ENCODE measurements at places on chromosomes 5 and 9.

DNA sequence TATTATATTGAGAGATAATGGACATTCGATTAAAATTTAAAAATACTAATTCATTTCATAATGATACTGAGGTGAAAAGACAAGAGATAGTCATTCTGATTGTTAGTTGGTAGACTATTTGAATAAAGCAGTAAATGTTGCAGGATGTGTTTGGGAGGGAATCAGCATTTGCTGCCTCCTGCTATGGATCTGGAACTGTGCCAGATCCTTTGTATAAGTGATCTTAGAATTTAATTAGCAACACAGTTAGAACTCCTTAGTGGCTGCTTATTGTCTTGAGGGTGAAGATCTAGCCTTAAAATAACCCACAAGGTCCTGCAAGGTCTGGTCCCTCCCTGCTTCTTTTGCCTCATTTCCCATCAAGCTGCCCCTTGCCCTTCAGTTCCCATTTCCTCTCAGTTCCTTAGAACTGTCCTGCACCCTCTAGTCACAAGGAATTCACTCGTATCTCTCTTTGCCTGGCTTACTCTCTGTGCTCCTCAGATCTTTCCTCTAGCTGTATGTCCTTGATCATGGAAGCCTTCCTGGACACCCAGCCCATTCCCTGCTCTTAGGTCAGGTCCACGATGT, 12.5 kb downstream of the LECT2 start:
- DNase-seq, result no peak

GRCh38 chr5:167511-167910, 23.8 kb upstream of the LRRC14B start:
- DNase-seq, result no peak

GRCh38 chr5:89117124-89117644, 234.2 kb upstream of the MEF2C start:
- no peak for DNase-seq

- DNase-seq, result no peak
Observed at GRCh38 chr5:64595031-64595855, 89.4 kb downstream of the RGS7BP start.

DNA sequence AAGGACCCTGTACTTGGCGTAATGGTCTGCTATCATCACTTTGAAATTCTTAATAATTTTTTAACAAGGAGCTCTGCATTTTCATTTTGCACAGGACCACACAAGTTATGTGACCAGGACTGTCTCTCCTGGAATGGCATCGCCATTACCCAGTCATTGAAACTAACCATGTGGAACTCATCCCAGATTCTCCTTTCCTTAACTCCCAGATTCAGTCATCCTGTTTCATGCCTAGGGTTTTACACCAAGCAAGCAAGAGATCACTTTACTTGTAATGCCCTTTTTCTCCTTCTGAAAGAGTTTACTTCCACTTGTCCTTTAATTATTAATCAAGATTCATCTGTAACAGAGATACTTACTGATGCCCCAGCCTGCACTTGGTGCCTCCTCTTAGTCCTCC, 12.0 kb downstream of the FRMD3 start:
- DNase-seq, result no peak

- DNase-seq, result no peak
Observed at GRCh38 chr5:34529581-34530331, 126.4 kb upstream of the RAI14 start.

GRCh38 chr9:134267881-134268724, 58.2 kb upstream of the RXRA start:
- DNase-seq, result peak; percentile 53

- no peak for DNase-seq
Observed at GRCh38 chr5:3139499-3139931, 388.0 kb upstream of the IRX2 start.

DNA sequence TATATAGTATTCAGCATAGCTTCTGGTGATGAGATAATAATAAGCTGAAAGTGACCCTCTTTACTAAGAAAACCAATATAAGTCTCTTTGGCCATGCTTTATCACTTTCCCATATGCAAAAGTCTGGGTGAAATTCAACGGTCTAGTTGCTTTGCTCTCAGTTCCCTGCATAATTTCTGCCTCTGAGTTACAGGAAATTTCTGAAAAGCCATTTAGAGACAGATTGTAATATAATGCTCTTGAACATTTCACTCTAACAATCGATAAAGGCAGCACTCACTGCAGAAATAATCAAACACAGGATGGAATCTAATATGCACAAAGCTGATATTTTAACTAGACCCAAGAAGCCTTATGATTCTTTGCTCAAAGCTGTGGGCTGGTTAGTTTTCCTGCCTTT, 100.1 kb upstream of the LIFR start:
- no peak for DNase-seq

DNA sequence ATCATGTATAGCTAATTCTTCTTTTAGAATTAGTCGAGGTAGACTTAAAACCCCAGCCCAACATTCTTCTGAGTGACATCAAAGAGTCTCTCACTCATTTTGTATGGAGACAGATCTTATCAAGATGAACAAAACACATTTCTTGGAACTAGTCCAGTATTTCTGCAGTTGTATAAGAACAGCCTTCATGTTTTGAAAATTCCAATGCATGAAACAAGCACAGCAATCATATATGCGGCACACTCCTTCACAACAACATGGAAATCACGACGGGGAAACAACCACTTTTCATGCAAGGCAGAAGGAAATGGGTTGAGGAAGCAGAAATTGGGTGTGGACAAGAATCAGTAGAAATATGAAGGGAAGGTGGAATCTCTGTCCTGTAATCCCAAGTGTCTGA, 113.8 kb downstream of the PLK2 start:
- DNase-seq, result no peak

DNA sequence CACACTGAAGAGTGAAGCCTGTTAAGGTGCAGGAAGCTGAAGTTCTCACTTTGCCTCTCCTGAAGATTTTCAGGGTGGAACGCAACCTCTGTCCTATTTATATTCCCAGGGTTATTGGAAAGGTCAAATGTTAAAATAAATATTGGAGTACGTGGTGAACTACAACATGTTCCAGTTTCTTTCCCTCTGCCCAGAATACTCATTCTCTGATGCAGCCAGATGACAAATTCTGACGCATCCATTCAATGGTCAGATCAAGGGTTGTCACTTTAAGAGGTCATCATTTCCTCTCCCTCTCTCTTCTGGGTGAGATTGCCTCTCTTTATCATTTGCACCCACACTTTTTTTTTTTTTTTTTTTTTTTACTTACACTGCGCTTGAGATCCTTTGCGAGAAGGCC, 277.1 kb downstream of the BRINP1 start:
- no peak for DNase-seq

GRCh38 chr5:107486489-107486888, 184.2 kb downstream of the EFNA5 start:
- DNase-seq, result peak; percentile 81

GRCh38 chr5:141001844-141002604, 35.7 kb downstream of the PCDHAC2 start:
- DNase-seq, result no peak

DNA sequence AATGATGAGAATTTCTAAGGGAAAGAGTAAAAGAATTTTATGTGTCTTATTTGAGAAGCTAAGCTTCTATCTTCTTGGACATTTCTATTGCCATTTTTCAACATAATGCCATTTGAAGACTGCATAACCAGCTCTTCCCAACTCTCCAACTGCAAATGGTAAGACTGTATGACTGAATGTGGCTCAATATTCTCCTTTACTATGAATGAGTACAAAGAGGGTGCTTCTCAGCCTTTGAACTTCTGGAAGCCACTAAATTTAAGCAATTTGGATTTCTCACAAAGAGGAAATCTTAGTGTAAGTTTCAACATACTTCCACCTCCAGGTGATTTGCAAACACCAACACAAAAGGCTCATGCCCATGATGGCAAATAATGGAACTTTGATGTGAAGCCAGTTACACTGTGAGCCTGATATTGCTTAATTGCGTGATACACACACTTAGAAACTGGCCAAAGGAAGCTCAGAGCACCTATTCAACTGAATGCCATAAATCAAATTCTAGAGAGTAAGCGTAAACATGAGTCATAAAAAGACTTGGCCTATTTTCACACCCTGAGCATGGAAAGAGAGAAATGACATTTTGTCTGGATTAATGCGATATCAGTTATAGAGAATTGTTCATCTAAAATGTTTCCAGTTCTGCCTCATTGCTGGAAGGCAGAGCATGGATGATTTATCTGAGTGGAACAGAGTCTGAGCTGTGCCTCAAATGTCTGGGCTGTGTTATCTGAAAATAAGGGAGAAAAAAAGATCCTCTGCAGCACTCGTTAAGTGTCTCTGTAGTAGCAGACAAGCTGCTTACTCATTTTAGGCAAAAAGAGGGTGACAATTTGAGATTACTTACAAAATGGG, 145.3 kb downstream of the PLK2 start:
- no peak for DNase-seq

- no peak for DNase-seq
Observed at GRCh38 chr9:69181908-69182353, 7.9 kb downstream of the TJP2 start.

DNA sequence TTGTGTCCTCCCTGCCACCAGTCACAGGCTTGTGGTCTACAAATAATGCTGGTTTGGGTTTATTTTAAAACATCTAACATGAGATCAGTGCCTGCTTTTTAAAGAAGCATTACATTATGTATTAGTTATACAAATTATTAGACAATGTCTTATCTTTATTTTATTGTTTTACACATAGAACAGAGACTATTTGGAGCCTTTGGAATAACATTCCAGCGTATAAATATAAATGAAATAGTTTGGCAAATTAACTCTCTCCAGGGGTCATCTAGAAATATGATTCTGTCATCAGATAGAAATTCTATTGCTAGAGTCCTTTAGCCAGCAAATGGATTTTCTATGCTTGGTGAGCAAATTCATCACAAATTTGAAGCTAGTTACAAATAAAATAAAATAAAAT, 22.4 kb downstream of the MAP1B start:
- no peak for DNase-seq

DNA sequence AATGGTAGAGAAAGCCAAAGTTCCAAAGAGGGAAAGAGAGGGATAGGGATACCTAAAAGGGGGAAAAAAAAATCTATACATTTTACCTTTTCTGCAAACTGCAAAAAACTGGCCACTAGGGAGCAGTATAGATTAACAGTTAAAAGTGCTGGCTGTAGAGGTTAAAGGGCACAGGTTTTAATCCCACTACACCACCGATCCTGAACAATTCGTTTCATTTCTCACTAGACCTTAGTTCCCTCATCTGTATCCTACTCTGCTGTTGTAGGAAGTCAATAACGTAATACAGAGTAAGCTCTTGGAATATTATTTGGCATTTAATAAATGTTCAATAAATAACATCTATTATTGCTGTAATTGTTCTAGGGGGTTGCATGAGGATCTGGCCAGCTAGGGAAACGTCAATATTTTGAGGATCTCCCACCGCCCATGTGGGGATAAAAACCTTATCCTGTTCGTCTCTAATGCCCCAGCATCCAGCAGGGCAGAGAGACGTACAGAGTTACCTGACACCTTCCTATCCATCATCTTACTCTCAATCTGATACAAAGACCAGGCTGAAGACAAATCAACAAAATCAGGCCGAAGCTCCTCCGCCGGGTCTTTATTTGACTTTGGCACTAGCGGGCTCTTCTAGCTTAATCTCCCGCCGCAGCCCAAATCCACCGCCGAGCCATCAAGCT, 757 bp downstream of the CDC26 start:
- DNase-seq, result peak; percentile 65

DNA sequence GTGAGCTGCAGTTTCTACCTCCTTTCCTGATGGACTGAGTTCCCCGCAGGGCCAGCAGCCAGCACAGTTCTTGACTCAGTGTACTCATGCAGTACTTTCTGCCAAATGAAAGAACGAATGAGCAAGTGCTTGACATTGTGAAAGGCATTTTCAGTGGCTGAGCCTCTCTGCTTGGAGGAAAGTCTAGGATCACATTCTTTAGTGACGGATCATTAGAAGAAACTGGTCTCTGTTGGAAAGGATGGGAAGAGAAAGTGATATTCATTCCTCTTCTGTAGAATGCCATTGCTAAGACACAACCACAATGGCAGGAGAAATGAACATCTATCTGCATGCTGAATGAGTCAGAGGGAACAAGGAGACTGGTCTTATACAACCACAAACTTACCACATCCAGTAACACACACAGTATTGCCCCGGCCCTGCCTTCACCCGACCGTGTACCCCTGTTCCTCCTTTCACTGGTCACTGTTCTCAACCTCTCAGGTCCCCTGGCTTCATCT, 206.9 kb downstream of the CRB2 start:
- DNase-seq, result no peak

DNA sequence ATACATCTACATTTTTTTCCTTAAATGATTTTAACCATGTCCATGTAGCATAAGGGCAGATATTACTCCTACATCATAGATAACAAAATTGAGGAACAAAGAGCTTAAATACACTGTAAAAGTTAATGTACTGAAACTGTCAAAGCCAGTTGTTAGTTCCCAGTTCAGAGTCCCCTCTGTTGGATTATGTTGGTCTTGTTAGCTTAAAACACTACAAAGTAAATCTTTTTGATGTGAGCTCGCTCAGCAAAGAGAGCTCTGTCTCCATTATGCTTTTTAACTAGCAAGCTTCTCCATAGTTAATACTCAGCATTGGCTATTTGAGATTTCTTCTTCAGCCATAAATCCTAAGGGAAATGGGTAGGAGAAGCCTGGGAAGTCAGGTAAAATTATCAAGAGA, 149.1 kb downstream of the ADAMTS6 start:
- DNase-seq, result no peak

GRCh38 chr9:34990908-34991606, 1.5 kb downstream of the DNAJB5 start:
- DNase-seq, result no peak

GRCh38 chr9:33014665-33015014, 10.4 kb upstream of the DNAJA1 start:
- no peak for DNase-seq

- no peak for DNase-seq
Observed at GRCh38 chr9:6123416-6123815, 92.2 kb upstream of the IL33 start.

- DNase-seq, result no peak
Observed at GRCh38 chr5:65982635-65983034, 56.3 kb downstream of the ERBIN start.

- DNase-seq, result no peak
Observed at GRCh38 chr9:134688661-134689320, 47.2 kb downstream of the COL5A1 start.

GRCh38 chr5:169339869-169340268, 38.9 kb upstream of the SLIT3 start:
- DNase-seq, result no peak

GRCh38 chr5:1760231-1760630, 39.4 kb downstream of the MRPL36 start:
- no peak for DNase-seq
